Stimulated activated CD4-positive, alpha-beta T cell treated with anti-CD3 and anti-CD28 coated beads, Interleukin-2, amount 100 ng/mL, for 24 hours (primary cell): ENCODE measurements at places on chromosomes 13 and 19.

GRCh38 chr19:5949792-5950305 is 28.1 kb downstream of the RANBP3 start:
- peak; percentile 34 for DNase-seq

GRCh38 chr13:77891486-77891885 is 27.1 kb downstream of the EDNRB start:
- no peak for DNase-seq

DNA sequence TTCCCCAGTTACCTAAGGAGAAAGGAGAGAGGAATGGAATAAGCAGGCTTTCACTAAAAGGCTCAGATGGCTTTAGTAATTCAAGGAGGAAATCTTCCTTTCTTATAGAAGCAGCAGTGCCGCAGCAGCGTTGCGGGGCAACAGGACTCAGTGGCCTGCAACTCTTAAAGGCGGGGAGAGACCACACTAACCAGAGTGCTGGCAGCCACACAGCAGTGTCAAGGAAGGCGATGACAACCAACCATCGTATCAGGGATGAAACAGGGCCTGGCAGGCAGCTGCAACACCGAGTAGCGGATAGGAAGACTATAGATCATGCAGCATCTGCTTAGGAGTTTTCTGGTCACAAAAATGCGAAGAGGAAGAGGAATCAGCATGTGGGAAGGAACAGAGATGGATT is 106.0 kb downstream of the ERCC5 start:
- DNase-seq = no peak

- peak; percentile 43 for DNase-seq
Observed at GRCh38 chr13:41995946-41996345, 35.0 kb upstream of the VWA8 start.

DNA sequence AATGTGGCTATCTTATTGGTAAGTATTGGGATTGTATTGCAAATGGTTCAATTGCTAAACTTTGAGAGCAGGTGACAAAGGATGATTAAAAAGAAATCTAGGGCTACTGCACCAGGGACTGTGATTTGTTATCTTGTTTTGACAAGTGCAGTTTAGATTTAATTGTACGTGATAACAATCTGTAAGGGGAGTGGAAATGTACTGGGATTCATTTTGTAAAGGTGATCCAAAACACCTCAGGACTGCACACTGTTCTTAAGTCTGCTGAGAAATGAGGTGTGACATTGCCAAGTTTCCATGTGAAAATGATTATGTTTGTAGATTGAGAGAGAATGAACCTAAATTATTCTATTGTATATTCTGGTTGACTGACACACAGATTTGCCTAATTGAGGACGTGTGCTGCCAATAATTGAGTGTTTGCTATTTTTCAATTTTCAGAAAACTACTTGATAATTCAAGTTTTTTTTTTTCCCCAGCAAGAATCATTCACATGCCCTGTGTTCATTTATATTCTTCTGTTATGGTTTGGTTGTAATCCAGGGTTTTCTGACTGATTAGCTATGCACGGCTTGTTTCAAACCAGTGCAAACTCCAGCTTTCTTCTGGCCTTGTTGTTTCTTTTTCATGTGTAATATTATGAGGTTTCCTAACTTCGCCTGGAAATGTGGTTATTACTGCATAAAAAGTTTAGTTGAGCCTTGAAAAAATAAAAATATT is 308.0 kb downstream of the OLFM4 start:
- DNase-seq = no peak

DNA sequence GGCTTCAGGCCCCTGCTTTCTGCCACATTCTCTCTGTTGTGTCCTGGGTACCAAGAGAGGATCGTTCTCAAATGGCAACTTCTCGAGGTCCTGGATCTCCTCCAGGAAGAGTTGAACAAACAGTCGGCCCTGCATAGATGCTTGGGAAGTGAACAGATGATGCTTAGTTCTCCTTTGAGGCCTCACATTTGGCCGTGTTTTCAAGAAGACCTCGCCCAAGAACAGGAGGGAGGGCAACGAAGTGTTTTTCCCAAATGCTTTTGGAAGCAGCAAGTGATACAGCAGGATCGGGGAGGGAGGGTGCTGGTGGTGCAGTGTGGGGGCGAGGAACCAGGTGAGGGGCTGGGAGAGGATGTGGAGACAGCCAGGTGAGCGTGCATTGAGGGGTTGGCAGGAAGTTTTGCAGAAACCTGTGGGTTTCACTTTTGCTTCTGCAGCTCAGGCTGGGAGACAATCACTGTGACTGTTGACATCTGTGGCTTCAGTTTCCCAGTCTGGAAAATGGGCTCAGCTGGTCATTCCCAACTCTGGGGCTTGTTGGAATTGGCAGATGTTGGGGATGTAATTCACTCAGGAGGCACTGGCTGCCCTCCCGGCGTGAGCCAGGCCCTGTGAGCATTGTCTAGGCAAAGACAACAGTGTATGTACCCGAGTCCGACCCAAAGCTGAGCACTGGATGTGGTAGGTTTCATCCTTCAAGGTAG is 21.6 kb downstream of the MAST3 start:
- peak; percentile 37 for DNase-seq
